ENCODE measurements at places on chromosomes 2 and 18.

DNA sequence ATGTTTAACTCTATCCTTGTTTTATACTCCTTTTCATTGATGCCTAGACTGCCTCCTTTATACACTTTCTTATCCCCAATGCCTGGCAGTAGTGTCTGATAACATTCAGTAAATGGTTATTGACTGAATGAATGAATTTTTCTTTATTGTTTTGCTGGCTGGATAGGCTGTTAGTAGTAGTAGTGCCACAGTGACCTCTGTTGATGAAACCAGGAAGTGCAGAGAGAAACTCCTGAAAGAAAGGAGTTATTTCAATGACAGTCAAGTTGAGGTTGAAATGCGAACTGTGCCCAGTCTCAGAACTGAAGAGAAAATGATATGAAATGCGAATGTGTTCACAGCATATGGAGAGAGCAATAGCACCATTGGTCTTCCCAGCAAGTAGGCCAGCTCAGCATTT is 26.8 kb upstream of the SLC9A2 start:
- no peak for DNase-seq

GRCh38 chr2:170822290-170823087 is 5.8 kb downstream of the GAD1 start:
- DNase-seq: no peak

GRCh38 chr2:226993171-226993570 is 157.3 kb downstream of the RHBDD1 start:
- no peak for DNase-seq

DNA sequence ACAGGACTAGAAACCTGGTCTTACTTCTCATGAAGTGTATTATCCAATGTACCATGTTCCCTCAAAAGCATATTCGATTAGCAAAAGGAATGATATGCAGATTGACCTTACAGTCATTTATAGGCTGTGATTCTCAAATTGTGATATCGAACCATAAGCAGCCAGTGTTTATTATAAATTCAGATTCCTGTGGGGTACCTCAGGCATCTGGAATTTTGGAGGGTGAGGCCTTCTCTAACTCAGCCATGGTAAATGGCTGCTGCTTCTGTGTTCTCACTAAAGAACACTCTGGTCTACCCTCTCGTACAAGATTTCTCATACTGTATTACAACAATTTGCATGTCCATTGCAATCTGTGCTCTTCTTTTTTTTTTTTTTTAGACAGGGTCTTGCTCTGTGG is 84.5 kb downstream of the PRPF40A start:
- DNase-seq: no peak

DNA sequence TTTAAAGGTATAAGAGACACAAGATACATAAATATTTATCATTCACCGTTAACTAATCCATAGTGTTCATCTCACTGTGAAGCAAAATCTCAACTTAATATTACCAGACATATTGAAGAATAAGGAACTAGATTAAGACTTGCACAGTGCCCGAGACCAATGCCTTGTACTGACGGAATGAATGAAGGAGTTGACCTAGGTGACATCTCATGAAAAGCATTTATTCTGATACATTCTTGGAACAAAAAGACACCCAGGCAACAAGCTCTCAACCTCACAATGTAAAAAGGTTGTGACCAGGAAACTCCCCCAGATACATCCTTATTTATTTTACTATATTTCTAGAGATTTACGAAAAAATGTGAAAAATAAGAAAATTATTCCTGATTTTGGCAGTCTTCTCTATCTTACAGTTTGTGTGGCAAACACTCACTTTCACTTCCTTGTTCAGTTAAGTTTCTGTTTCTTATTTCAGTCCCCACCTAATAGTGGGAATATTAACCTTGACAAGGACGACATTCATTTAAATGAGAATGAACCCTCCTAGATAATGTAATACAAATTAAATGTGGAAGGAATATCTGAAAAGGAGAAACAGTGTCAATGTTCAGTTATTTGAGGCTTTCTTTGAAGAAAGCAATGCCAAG is 28.4 kb downstream of the M1AP start:
- DNase-seq: no peak

- DNase-seq: no peak
Measured at GRCh38 chr2:143246815-143247744, 117.9 kb downstream of the ARHGAP15 start.

- no peak for DNase-seq
Measured at GRCh38 chr18:7740821-7741220, 173.7 kb downstream of the PTPRM start.

GRCh38 chr2:15729709-15730544 is 138.3 kb downstream of the DDX1 start:
- no peak for DNase-seq

- DNase-seq: no peak
Measured at GRCh38 chr2:44925561-44926136, 15.9 kb upstream of the SIX3 start.

- no peak for DNase-seq
Measured at GRCh38 chr18:44039826-44040225, 640.9 kb upstream of the SETBP1 start.

DNA sequence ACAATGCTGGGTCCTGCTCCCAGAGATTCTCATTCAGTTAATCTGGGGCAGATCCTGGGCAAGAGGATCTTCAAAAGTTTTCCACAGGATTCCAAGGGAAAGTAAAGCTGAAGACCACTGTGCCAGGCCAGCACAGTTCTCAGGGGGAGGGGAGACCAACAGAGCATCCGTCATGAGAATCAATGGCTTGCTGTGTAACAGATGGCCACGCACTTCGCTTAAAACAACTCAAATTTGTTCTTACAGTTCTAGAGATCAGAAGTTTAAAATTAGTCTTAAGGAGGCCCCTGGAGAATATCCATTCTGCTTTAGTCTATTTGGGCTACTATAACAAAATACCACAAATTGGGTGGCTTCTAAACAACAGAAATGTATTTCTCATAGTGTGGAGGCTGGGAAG is 17.4 kb upstream of the SEH1L start:
- no peak for DNase-seq

GRCh38 chr2:6671913-6672312 is 193.8 kb downstream of the CMPK2 start:
- no peak for DNase-seq

All from tibial nerve (tissue), 4 donors.